Neuronal stem cell (in vitro differentiated cells): ENCODE measurements at places on chromosomes 13 and 19.

- peak; percentile 58 for DNase-seq
Measured at GRCh38 chr19:40797963-40798682, 868 bp upstream of the EGLN2 start.

- DNase-seq, result no peak
Measured at GRCh38 chr13:109809216-109809932, 23.0 kb upstream of the IRS2 start.

DNA sequence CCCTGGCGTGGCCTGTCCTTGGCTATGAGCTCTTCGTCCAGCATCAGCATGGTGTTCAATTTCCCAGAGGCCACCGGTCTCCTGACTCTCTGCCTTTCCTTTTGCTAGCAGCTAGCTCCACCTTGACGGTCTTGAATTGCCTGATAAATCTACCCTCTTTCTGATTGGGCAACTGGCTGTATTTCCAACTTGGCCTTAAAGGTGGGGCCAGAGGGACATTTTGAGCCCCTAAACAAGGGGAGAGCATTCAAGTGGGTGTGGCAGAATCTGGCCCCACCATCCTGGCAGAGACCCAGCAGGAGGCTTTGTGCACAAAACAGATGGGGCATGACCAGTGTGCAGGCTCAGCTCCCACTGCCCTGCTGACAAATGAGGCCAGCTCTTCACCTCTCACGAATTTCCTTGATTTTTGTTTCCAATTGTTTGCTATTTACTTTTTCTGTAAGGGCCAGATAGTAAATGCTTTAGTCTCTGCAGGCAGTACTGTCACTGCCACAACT, 148.9 kb upstream of the VSTM2B start:
- no peak for DNase-seq

GRCh38 chr19:6754136-6754535, 13.1 kb downstream of the SH2D3A start:
- no peak for DNase-seq

GRCh38 chr19:30330266-30330665, 41.9 kb upstream of the ZNF536 start:
- DNase-seq, result no peak

- DNase-seq, result peak; percentile 40
Measured at GRCh38 chr19:9075064-9075949, 11.6 kb upstream of the OR1M1 start.

DNA sequence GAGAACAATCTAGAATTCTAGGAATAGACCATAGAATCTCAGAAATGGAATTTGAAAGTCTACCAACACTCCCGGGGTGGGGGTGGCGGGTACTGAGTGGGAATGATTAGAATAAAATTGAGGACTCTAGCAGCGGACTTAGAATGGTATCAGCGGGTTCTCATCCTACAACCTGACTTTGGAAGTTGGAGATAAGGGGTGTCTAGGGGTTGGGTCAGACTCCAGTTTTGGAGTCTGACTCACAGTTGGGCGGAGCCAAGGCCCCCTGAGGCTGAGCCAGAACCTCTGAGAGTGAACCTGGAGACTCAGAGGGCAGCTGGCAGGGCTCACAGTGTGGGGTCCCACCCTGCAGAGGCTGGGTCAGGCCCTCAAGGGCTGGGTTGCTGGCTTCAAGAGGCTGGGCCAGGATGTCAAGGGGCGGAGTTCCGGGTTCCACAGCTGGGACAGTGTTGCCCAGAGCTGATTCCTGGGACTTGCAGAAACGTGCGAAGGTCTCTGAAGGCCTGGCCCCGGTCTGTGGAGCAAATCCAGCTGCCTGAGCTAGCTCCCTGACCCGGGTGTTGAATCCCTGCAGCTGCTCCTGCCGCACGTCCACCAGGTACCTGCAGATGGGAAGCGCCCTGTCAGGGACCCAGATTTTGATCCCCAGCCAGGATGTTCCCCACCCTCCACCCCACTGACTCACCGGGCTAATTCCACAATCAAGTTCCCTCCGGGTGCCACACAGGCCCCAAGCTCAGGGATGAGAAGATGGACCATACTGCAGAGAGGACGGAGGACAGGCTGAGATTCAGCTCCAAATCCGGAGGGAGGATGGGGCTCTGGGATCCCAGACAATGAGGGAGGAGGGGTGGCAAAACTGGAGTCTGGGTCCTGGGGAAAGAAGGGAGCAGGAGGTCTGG, 1.6 kb upstream of the TNNI3 start:
- DNase-seq, result no peak

GRCh38 chr19:3381701-3382372, 15.5 kb downstream of the NFIC start:
- DNase-seq, result no peak

DNA sequence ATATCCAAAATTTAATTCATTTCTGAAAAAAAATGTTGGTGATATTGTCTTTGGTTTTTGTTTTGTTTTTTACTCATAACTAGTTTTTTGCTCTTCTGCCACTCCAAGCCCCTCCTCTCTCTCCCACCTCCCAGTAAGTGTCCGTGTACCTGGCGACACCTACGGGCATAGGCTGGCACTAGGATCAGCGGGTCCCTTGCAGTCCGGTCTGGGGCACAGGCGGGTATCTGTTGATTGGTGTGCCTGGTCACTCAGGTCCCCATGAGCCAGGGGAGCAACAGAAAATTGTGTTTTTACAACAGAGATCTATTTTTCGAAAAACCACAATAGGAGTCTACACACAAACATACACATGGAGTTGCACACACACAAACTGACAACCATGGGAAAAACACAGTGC, 104.8 kb downstream of the ZIC5 start:
- no peak for DNase-seq

DNA sequence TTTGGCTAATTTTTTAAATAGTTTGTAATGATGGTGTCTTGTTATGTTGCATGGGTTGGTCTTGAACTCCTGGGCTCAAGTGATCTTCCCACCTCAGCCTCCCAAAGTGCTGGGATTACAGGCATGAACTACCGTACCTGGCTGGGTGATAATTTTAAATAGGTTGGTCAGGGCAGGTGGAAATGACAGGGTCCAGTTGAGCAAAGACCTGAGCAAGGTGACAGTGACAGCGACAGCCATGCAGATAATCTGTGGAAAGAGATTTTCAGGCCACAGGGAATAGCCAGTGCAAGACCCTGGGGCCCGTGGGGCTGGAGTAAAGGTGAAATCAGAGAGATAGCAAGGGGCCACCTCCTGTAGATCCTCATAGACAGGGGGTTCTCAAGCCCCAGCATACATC, 3.5 kb downstream of the SPACA6 start:
- DNase-seq, result no peak

- no peak for DNase-seq
Measured at GRCh38 chr19:18377026-18377425, 8.9 kb upstream of the GDF15 start.

DNA sequence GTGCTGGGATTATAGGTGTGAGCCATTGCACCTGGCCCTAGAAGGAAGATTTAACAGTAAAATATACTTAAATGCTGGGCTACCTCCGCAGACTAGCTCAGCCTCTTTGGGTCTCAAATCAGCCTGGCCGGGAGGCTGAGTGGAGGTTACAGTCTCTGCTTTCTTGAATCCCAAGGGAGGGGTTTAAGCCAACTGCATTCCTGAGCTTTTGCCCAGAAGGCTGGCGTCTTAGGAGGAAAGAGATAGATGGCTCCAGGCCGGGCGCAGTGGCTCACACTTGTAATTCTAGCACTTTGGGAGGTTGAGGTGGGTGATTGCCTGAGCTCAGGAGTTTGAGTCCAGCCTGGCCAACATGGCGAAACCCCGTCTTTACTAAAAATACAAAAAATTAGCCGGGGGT, 623 bp upstream of the C5AR1 start:
- no peak for DNase-seq

DNA sequence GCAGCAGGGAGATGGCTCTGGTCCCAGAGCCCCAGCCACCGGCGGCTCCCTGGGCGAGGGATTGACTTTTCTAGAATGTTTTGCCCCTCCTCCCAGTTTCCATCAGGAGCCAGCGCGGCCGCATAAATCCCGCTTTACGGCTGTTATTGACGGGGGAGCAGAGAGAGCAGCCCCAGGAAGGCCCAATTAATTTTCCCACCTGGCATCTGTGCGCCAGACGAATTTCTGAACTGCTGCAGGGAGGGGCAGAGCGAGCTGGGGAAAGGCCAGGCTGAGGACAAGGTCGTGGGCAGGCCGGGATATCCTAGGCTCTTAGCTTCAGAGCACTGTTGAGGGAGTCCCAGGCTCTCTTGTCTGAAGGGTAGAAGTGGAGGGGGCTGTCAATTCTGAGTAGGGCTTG, 24.7 kb downstream of the ZNRF4 start:
- no peak for DNase-seq

DNA sequence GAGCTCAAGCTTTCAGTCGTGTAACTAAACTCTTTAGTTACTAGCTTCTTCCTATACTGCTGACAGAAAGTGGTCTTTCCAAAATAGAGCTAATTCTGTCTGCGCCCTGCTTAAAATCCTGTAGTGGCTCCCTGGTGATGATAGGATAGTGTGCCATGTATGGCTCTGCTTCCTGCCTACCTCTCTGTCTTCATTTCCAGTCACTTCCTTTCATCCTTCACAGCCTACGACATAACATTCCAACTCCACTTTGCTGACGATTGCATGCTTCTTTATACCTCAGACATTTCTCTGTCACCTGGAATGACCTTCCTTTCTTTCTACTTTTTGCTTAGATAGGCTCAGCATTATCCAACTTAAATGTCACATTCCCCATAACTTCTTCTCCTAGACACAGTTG, 190.8 kb downstream of the MAB21L1 start:
- no peak for DNase-seq

DNA sequence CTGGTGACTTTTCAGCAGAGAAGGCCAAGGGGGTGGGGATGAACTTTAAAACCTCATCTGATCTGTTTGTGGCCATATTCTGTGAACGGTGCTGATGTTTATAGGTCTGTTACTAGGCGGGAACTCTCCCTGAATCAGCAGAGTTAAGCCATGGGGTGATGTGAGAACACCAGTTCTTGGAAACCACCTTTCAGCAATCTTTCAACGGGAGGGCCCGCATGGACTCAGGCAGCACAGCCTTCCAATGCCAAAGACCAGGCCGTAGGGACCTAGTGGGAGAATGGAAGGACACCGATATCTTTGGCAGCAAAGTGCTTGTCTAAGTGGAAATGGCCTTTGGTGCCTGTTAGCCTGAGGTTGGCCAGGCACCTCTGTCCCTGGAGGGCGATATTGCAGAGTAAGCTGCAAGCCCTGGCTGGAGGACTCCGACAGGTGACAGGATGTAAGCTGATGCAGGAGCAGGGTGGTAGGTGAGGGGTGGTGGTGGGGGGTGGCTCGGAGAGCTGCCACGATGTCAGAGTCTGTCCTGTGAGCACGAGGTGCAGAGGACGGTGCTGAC, 57.0 kb downstream of the ERCC5 start:
- no peak for DNase-seq

DNA sequence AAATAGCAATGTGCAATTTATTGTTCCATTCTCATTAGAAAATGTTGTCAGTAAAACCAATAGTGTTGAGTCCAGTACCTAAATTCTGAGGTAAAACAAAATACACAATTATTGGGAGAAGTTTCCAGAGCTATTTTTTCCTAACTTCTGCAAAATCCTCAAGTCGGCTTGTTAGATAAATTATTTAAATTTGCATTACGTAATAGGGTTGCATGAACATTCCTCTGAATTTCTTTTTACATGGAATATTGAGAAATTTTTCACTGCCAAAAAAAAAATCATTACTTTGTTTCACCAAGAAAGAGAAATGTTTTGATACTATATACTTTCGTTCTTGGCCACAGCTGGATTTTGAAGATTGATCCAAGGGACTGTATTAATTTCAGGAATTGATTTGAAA, 1.5 kb downstream of the ZNF507 start:
- no peak for DNase-seq

DNA sequence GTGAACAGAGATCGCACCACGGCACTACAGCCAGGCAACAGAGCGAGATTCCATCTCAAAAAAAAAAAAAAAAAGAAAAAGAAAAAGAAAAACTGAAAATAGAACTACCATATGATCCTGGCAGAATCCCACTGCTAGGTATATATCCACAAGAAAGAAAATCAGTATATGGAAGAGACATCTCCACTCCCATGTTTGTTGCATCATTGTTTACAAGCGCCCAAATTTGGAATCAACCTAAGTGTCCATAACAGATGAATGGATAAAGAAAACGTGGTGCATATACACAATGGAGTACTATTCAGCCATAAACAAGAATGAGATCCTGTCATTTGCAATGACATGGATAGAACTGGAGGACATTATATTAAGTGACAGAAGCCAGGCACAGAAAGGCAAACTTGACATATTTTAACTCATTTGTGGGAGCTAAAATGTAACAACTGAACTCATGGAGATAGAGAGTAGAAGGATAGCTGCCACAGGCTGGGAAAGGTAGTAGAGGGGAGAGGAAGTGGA, 26.1 kb downstream of the DYRK1B start:
- no peak for DNase-seq

GRCh38 chr19:2097886-2098327, 1.2 kb downstream of the IZUMO4 start:
- DNase-seq, result no peak

GRCh38 chr13:50375792-50376191, 360.5 kb downstream of the KCNRG start:
- no peak for DNase-seq

DNA sequence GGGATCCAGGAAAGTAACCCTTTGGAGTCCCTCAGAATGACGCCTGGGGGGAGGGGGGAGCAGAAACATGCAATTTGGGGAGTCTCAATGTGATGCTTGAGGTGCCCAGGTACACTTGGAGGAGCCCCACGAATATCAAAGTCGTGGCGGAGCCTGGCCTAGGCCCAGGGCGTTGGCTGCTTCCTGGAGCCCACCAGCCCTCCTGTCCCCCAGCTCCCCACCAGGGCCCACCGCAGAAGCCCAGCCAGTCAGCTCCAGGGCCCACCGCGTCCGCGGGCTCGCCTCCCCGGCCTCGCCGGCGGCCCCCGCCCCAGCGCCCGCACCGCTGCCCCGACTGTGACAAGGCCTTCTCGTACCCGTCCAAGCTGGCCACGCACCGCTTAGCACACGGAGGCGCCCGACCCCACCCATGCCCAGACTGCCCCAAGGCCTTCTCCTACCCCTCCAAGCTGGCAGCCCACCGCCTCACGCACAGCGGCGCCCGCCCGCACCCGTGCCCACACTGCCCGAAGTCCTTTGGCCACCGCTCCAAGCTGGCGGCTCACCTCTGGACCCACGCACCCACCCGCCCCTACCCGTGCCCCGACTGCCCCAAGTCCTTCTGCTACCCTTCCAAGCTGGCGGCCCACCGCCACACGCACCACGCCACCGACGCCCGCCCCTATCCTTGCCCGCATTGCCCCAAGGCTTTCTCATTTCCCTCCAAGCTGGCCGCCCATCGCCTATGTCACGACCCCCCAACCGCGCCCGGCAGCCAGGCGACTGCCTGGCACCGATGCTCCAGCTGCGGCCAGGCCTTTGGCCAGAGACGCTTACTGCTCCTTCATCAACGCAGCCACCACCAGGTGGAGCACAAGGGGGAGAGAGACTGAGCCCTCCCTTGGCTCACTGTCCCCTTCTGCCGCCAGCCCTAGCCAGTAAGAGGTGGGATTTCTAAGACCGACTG, 2.1 kb downstream of the ZNF575 start:
- DNase-seq, result peak; percentile 54

GRCh38 chr13:30257468-30258099, 49.8 kb downstream of the KATNAL1 start:
- peak; percentile 46 for DNase-seq

GRCh38 chr19:52922841-52923777, at the start of gene ZNF888:
TSS of gene ZNF888 (minus strand) at chr19:52923428. CDS start at chr19:52917873, 5,555 bp downstream.
- DNase-seq, result peak; percentile 72

- DNase-seq, result no peak
Measured at GRCh38 chr19:53007200-53007599, 6.5 kb upstream of the ERVV-1 start.
